Transverse colon (tissue), 4 donors: ENCODE measurements at places on chromosomes 2 and 18.

GRCh38 chr2:219125886-219126270 is 34.7 kb downstream of the NHEJ1 start:
- no peak for DNase-seq

DNA sequence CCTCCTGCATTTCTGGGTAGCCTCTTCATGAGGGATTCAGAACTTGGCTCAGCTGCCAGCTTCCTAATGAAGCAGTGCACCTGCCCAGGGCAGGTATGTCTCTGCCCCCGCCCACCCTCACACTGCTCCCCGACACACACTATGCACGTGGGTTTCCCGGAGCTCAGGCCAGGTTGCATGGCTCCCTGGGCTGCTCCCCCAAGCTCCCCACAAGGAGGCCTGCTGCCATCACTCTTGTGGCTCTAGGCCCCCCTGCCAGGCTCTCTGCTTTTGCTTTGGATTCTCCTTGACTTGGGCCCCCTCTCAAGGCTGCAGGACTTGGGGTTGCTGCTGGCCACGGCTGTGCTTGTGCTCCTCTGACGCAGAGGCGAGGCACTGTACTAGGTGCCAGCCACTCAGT is 43.6 kb downstream of the ADD2 start:
- DNase-seq: no peak

GRCh38 chr18:54679318-54680149 is 88.5 kb downstream of the DYNAP start:
- DNase-seq: no peak

DNA sequence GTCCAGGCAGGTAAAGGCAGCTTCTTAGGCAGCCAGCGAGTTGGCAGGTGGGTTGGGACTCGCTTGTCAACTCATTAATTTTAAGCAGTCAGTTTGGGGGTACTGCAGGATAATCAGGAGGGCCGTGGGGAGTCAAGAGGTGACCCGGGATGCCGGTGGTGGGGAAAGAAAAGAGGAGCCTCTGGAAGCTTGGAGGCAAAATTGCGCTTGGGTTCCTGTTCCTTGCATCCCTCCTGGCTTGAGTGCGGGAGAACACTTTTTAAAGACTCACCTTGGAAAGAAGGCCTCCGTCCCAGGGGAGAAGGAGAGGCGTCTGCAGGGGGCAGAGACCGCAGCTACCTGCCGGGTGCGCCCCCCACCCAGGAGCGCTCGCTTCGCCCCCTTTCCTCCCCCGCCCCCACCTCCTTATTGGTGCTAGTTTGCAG is at the start of gene KCNJ3:
Gene KCNJ3 (plus strand): TSS at position 400 of the 425 bp plus-strand sequence. CDS start 81 bp downstream, outside the sequence.
- no peak for DNase-seq

DNA sequence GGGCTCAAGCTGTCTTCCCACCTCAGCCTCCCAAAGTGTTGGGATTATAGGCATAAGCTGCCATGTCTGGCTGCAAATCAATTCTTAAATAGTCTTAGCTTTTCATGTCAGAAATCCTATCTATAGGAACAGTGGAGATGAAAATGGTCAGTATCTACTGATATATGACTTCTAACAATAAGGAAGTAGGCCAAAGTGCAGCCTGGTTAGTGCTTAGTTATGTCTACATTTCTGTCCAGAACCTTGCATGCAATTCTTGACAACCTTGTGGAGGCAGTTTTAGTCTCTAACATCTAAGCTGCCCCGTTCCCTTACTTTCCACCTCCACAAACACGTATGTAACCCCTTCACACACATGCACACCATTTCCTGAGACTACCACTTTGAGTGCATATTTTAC is 169.2 kb upstream of the SPATS2L start:
- peak; percentile 20 for DNase-seq

- no peak for DNase-seq
These were observed 145.9 kb downstream of the GFPT1 start for GRCh38 chr2:69241093-69241492.
